Substantia nigra (tissue), 51 donors: ENCODE measurements at places on chromosomes 4 and X.

DNA sequence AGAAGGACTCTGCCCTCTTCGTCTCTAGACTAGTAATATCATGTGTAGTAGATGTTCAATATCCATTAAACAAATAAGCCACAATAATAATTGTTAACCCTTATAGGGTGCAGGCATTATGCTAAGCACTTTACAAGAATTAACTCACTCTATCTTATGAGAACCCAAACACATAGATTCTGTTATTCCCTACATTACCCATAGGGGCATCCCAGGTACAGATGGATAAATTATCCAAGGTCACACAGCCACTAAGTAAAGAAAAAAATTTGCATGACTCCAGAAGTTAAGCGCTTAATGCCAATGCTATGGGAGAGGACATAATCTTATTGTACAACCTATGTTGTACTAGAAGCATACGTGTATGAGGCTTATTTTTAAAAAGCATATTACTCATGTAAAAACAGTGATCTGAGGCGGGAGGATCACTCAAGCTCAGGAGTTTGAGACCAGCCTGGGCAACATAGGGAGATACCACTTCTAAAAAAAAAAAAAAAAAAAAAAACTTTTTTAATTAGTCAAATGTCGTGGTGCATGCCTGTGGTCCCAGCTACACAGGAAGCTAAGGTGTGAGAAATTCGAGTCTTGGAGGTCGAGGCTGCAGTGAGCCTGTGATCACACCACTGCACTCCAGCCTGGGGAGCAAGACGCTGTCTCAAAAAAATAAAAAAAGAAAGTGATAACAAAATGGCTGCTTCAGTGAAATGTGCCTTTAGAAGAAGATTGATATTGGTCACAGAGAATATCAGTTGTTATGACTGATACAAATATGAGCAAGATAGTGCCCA is 13.6 kb downstream of the LDB2 start:
- DNase-seq, result no peak

DNA sequence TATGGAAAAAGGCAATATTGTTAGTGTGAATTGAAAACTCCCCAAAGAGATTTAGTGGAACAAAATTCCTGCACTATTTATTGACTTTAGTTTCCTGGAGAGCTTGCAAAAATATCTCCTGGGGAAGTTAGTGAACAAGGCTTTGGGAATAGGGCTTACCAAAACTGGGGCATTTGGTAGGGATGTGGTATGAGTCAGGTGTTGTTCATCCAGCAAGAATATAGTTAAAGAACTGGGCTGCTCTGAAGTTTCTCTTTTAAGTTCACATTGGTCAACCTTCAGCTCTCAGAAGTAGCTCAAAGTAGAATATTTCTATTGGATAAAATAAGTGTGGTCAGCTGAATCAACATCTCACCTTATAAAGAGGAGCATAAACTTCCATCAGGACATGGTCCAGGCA is 185.0 kb downstream of the CPE start:
- no peak for DNase-seq

- no peak for DNase-seq
Measured at GRCh38 chr4:125125276-125125675, 189.5 kb upstream of the FAT4 start.

DNA sequence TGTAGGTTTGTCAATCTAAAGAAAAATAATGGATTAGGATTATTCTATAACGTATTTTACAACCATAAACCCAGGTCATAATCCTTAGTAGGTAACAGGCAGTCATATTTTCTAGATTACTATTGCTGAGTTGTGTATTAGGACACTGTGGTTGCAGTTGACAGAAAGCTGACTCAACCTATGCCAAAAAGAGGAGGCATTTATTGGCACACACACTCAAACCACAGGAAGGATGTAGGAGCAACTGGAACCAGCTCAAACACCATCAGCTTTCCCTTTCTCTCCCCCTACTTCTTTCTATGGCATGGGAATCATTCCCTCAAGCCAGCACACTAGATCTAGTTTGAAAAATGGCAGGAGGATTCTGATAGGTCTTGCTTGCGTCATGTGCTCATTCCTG is 136.4 kb upstream of the FAM9C start:
- DNase-seq, result no peak

- no peak for DNase-seq
Measured at GRCh38 chr4:150244600-150244999, 166.4 kb downstream of the DCLK2 start.

GRCh38 chrX:118751950-118752783 is 24.8 kb downstream of the IL13RA1 start:
- no peak for DNase-seq
